AG09319 (cell line): ENCODE measurements at places on chromosomes 13 and 19.

DNA sequence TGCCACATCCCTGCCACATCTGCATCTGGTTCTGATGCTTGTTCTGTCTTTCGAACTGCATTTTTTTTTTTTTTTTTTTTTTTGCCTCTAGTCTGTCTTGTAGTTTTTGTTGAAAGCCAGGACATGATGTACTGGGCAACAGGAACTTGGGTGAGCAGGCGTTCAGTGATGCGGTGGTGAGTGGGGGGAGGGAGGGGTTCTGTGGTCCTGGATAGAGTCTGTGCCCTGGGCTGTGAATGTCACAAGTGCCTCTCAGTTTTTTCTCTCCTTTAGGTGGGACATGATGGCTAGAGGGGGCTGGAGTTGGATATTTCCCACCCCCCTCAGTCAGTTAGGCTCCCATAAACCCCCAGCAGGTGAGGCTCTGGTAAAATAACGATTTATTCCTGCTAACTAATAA, 3.5 kb downstream of the CEACAM4 start:
- no peak for DNase-seq

DNA sequence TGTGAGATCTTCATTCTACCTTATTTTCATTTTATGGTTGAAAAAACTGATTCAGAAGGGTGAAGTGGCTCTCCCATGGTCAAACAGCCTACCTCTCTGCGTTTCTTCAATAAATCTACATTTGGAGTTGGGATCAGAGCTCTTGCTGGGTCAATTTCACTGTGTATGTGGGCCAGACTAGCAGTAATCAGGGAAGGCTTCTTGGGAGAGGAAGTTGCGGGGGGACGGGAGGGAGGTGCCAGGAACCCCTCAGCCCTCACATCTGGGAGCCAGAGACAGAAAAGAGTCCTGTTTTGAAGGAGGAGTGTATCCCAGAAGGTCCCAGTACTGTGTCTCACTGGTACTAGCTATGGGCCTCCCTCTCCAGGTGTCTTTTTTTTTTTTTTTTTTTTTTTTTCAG, 934 bp downstream of the KXD1 start:
- no peak for DNase-seq

DNA sequence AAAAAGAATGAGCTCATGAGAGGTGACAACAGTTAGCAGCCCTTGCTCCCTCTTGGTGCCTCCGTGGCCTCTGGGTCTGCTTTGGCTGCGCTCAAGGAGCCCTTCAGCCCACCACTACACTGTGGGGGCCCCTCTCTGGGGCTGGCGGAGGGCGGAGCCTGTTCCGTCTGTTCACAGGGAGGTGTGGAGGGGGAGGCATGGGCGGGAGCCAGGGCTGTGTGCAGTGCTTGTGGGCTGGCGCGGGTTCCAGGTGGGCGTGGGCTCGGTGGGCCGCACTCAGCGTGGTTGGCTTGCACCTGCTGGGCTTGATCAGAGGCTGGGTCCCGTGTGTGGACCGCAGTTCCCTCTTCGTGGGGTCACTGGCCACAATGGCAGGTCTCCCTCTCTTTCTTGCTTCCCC, 953.4 kb upstream of the PRR20A start:
- no peak for DNase-seq

- no peak for DNase-seq
Observed at GRCh38 chr13:50587645-50588373, 255.7 kb downstream of the DLEU7 start.

DNA sequence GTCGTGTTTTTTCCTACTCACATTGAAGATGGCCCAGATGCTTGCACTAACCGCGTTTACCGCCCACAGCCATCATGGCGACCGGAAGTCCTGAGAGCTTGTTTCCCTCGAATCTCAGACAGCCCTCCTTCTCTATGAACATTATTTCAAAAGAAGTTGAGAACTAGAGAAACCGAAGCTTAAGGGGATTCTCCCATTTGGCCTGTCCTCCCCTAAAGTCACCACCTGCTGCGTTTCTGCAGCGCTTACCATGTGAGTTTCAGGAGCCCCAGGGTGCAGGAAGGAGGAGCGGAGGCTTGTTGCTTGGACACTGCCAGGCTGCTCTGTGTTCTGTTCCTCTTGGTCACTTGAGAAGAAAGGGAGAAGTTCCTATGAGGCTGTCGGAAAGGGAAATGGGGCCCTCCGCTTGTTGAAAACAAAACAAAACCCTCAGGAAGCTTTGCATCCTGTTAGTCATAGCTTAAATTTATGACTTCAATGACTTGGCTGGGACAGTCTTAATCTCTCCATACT, 6.2 kb downstream of the CARD8 start:
- DNase-seq = no peak

GRCh38 chr13:93758575-93758974, 532.0 kb downstream of the GPC6 start:
- DNase-seq = no peak

DNA sequence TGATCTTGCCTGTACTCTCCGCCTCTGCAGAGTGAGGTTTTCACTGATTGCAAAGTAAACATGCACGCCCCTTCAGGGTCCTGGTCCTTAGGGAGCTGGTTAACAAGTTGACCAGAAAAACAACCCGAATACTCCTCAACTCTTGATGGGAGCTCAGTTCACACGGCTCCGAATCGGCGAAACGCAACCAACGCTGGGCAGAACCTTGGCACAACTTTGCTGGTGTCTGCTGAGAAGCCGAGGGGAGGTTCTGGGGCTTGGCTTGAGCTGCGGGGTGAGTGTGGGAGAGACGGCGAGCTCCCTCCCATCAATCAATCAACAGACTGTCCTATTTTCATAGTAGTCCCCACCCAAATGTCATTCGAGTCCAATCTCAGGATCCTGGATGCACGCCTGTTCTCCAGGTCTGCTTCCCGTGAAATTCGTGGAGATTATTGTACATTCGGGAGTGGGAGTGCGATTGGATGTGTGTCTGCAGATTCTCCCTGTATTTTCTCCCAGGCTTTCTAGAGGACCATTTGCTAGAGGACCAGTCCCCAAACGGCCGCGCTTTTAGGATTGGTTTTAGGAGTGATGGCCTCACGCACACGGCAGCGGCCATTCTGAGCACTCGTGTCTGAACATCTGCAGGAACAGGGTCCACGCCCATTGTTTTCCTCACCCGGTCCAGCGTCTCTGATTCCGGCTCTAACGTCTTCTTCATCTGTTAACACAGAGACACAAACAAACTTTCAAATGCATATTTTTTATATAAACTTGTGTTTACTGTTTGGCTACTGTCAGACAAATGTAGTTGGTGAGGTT, 51.6 kb upstream of the F7 start:
- DNase-seq = no peak

GRCh38 chr19:9912551-9913236, 23.6 kb downstream of the OLFM2 start:
- DNase-seq = no peak

DNA sequence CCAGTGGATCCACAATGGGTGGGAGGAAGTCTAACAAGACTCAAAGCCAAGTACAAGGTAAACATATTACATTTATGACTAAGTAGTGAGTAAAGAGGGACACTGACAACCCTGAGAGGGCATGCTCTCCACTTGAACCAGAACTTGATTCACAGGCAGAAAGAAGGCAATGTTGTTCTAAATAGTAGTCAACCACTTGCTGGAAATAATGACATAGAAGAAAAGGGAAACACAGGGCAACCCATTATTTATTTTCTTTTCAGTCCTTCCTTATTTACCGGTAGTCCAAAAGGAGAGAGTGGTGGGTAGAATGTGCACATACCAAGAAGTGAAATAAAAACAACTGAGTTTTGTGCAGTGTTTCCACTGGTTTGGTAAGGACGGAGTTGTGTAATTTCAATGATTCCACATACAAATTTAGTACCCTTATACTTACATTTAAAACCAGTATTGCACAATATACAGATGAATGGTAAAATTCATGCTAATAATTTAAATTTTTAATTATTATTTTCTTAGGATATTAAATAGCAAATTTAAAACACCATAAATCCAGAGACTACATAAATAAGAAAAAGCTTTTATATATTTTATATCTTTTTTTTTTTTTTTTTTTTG, 65.9 kb downstream of the ENOX1 start:
- no peak for DNase-seq

- DNase-seq = no peak
Observed at GRCh38 chr13:92573467-92574057, 653.0 kb upstream of the GPC6 start.

GRCh38 chr13:50085063-50085462, 69.8 kb downstream of the KCNRG start:
- no peak for DNase-seq

- no peak for DNase-seq
Observed at GRCh38 chr13:37797631-37798030, 71.9 kb downstream of the TRPC4 start.

- no peak for DNase-seq
Observed at GRCh38 chr19:48685583-48685982, 10.2 kb upstream of the FUT2 start.

GRCh38 chr13:39765801-39766463, 110.5 kb downstream of the COG6 start:
- DNase-seq = no peak

DNA sequence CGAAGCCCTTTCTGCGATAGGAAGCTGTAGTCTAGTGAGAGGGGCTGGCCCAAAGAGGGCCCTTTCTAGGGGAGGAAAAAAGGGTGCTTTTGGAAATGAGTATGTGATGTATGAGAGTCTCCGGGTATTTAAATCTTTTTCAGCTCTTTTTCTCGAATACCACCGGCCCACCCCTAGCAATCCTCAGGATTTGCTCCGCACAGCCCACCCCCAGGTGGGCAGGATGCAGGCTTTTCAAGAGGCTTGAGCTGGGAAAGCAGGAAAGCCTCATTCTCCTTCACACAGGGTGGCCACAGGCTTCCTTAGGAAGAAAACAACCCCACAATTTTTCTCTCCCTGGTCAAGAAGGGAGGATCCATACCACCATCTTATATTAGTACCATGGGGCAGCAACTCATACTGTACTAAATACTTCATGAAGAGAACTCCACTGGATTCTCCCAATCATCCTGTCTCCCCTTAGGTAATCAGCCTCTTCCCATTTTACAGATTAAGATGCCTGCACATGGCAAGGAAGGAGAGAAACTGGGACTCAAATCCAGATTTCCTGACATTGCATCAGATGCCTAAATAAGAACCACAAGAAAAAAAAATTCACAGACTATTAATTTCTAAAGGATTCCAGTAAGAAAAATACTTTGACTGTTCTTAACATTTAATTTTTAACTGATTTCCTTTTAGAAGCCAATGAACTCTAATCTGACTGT, 84.4 kb downstream of the STK24 start:
- no peak for DNase-seq

- no peak for DNase-seq
Observed at GRCh38 chr19:31529121-31529520, 179.9 kb upstream of the TSHZ3 start.
